ENCODE measurements at places on chromosomes 11 and 22.

DNA sequence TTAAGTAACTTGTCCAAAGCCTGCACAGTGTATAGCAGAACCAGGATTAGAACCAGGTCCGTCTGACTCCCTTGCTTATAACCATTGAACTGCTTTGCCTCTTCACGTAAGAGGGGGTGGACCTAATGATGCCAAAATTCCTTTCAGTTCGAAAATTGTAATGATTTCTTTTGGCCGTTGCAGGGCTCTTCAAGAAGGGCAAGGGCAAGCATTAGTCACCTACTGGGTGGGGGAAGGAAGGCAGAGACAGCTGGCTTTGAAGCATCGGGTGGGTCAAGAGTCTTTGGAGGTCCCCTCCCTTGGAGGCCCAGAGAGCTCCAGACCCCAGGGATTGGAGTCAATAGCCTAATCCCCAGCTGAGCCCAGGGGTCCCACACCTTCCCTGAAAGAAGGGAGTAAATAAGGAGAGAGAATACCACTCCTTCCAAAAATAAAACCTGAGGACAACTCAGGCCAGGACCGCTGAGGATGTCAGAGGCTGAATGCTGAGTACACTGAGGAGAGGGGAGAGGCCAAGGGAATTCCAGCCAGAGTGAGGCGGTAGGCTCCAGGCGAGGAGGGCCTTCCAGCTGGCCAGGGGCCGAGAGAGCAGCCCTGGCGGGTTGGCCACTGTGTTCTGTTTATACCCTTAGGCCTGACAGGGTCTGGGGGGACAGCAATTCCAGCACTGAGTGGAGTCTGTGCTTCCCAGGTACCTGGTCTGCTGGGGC, 14.1 kb downstream of the CREB3L1 start:
- peak; percentile 80 for DNase-seq

GRCh38 chr11:19735157-19735908, 22.7 kb downstream of the NAV2 start:
- DNase-seq: peak; percentile 79

DNA sequence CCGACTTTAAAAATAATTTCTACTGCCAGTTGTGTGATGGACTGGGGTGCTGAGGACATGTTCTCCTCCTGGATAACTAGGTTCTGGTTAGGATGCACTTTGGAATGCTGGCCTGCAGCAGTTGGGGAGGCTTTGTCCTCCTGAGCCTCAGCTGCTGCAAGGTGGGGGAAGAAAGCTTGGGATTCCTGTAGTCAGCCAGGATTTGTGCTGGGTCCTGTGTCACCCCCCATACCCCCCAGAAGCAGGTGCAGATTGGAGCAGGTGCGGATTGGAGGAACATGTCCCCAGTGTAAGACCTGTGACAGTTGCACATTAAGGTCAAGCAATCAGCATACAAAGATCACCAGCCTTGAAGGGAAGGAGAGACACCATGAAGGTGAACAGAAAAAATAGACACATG, 51.1 kb downstream of the MED15 start:
- DNase-seq: no peak

- DNase-seq: no peak
These were observed 47.0 kb downstream of the CDPF1 start for GRCh38 chr22:46202897-46203600.

- DNase-seq: peak; percentile 76
These were observed 37.6 kb upstream of the BIRC3 start for GRCh38 chr11:102279641-102280170.
